B cell (primary cell): ENCODE measurements at places on chromosomes 13 and 19. TPM values are rescaled to one million over a fixed set of nuclear protein-coding genes. Genes with fewer than 3 reads are reported as not detected.

Gene FRY
- 1.4 and 2.3 TPM in 2 replicates for polyA plus RNA-seq

- DNase-seq: no peak
Observed at GRCh38 chr13:104204177-104204576, 1138.0 kb upstream of the SLC10A2 start.

DNA sequence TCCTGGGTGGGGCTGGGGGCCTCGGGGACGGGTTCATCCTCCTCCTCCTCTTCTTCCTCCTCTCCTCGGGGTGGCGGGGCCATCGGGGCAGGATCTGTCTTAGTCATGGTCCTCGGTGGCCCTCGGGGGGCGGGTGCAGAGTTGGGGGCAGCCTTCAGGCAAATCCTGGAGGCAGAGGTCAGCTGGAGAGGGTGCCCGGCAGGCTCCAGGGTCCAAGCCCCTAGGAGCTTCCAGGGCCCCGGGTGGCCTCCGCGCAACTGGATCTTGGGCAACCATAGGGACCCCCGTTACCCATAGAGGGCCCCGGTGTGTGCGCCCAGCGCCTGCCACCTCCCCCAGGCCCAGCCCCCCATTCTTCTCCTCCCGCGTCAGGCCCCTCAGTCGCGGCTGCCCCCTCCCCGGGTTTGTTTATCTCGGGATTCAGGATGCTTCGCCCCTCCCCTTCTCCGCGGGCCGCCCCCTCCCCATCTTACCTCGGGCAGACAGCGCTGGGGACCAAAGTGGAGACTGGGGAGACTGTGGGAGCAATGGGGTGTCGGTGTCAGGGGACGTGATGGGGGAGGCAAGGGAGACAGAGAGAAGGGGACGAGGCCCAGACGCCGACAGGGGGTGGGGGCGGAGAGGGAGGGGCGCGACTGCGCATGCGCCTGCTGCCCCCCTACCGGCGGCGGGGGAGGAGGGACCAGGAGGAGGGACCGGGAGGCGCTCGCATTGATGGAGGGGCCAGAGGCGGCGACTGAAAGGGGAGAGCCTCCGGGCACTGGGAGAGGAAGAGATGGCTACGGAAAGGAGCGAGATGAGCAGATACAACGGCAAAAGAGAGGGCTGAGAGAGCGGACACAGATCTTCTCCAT lies at the start of gene CLIP3:
Gene CLIP3, minus strand, starts transcription at position 623 of the 854 bp plus-strand sequence. Its CDS starts 516 bp downstream, at position 107.
- no peak for DNase-seq

- peak; percentile 46 for DNase-seq
Observed at GRCh38 chr19:29263305-29264135, 50.6 kb upstream of the UQCRFS1 start.

- DNase-seq: peak; percentile 31
Observed at GRCh38 chr13:84896128-84896527, 903.1 kb downstream of the SLITRK6 start.

GRCh38 chr13:65063753-65064152 lies 2166.4 kb downstream of the PCDH9 start:
- DNase-seq: no peak

DNA sequence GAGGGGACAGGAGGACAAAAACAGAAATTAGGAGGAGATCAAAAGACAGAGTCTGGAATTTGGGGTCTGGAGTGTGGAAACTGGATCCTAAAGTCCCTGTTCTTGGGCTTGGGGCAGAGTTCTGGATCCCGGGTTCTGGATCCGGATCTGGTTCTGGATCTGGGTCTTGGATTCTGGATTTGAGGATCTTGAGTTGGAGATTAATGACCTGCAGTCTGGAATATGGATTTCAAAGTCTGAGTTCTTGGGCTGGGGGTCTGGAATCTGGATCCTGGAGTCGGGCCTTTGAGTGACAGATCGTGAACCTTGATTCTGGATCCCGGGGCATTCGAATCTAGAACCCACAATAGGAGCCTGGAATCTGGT lies 411 bp upstream of the KLK15 start:
- no peak for DNase-seq

GRCh38 chr13:102484329-102484728 lies 82.5 kb upstream of the FGF14 start:
- no peak for DNase-seq

DNA sequence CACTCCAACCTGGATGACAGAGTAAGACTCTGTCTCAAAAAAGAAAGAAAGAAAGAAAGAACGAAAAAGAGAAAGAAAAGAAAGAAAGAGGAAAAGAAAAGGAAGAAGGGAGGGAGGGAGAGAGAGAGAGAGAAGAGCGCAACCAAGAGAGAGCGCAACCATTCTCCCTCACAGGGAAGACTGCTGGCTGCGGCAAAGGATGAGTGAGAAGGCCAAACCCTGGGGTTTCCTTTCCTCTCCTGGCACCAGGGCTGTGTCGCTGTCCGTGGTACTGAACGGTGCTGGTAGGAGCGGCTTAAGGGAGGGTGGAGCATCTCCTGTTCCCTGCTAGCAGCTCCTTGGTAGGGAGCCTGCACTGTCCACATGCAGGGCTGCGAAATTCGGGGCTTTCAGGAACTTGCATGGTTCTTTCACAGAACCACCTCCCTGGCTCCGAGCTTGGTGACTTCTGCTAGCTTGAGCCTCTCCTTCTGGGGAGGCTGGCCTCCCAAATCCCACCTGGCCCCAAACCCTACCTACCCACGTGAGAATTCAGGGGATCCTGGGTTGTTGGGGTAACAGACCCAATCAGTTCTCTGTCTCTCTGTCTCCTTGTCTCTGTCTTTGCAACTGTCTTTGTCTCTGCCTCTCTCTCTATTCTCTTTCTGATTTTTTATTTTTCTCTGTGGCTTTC lies 51.1 kb upstream of the ZNRF4 start:
- peak; percentile 51 for DNase-seq

GRCh38 chr19:47240556-47240955 lies 9.6 kb upstream of the BBC3 start:
- no peak for DNase-seq

DNA sequence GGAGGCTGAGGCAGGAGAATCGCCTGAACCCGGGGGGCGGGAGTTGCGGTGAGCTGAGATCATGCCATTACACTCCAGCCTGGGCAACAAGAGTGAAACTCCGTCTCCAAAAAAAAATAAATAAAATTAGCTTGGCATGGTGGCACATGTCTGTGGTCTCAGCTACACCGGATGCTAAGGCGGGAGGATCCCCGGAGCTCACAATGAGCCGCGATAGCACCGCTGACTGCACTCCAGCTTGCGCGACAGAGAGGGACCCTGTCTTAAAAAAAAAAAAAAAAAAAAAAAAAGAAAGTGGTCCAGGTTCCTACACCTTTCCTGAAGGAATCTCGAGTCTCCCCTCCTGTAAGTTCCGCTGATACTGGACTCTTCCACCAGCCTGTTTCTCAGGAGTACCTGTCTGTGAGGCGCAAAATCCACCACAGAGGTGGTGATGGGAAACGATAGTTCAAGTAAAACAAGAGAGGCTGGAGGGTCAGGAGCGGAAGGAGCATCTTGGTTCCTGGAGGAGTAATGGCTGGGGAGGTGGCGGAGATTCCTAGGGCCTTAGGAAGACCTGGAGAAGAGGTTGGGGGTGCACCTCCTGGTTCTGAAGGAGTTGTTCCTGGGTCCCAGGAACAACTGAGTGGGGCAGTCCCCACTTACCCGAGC lies 471 bp downstream of the FUT1 start:
- DNase-seq: peak; percentile 42

DNA sequence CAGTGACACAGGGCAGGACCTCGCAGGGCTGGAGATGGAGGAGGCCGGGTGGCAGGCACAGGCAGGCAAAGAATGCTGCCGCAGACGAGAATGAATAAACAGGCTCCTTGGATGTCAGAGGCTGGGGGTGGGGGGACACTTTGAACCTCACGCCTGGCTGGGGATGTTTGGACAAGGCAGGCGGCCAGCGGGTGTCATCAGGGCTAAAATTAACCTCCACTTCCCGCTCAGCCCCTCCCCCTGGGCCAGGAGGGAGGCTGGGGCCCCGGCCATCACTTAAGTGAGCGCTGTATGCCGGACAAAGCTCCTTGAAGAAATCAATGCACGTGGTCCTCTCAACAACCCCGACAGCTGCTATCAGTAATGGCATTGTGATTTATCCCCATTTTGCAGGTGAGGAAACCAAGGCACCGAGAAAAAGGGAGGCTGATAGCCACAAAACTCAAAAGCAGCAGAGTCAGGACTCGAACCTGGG lies 10.3 kb upstream of the FUT5 start:
- DNase-seq: no peak

DNA sequence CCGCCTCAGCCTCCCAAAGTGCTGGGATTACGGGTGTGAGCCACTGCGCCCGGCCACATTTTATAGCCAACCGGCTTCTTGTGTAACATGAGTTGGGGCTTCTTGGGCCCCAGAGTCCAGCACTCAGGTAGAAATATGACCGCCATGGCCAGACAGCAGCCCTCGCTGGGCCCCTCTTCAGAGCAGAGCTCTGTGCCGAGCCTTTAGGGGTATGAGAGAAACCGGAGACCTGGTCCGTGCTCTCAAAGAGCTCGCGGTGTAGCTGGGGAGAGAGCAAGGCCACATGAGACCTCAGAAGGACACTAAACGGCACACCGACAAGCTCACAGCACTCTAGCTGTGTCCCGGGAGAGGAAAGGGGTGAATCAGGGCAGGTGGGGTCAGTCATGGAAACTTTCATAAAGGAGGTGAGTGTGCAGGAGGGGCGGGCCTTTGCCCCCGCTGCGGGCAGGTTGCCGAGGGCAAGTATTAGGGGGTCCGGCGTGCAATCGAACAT lies 15.8 kb downstream of the ACTN4 start:
- DNase-seq: no peak

- DNase-seq: no peak
Observed at GRCh38 chr13:104491916-104492315, 1425.7 kb upstream of the SLC10A2 start.

Gene C3
- 0.01 and 0.27 TPM in 2 replicates for polyA plus RNA-seq

DNA sequence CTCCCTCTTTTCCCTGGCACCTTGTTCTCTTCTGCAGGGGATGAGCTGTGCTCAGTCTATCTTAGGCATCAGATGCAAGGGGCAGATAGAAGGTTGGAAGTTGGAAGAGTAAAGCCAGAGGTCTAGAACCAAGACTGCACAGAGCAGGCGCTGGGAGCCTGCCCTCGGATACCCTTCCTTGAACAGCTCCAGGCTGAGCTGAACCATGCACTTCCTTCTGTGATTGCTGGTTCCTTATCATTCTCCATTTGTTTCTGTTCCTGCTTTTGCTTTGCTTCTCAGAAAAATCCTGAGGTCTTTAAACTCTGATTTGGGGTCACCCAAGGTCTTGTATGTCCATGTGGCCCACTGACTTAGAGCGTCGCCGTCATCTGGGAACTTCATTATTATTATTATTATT lies 36.3 kb downstream of the ARHGEF18 start:
- no peak for DNase-seq

- DNase-seq: no peak
Observed at GRCh38 chr19:15292140-15292539, 40.2 kb downstream of the BRD4 start.

- no peak for DNase-seq
Observed at GRCh38 chr13:25046274-25046984, 49.5 kb upstream of the PABPC3 start.

- DNase-seq: no peak
Observed at GRCh38 chr19:16303755-16304154, 20.9 kb upstream of the KLF2 start.

DNA sequence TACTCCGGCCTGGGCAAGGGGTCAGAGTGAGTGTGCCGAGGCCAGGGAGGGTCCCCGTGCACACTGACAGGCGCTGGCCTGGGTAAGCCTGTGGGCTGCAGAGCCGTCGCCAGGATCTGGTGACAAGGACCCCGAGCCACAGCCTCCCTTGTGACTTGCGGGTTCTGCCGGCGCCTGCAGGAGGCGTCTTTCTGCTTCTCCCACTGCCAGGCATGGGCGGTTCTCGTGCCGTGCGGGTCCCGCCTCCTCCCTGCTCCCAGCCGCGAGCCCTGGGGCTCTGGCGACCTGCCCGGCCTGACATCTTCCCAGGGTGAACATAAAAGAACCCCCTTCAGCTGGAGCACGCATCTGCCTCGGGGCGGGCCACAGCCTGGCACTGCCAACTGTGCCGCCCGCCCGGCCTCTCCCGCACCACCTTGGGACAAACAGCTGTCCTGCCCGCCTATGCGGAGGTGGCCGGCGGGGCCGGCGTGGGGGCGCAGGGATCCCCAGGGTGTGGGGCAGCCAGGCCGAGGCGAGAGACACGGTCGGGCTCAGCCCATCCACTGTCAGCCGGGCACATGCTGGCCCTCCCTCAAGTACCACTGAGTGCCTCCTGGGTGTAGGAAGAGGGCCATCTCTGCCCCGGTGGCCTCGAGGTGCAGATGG lies 1.5 kb upstream of the HCN2 start:
- peak; percentile 65 for DNase-seq

GRCh38 chr19:41449079-41449864 lies 6.3 kb downstream of the ERICH4 start:
- peak; percentile 82 for DNase-seq

DNA sequence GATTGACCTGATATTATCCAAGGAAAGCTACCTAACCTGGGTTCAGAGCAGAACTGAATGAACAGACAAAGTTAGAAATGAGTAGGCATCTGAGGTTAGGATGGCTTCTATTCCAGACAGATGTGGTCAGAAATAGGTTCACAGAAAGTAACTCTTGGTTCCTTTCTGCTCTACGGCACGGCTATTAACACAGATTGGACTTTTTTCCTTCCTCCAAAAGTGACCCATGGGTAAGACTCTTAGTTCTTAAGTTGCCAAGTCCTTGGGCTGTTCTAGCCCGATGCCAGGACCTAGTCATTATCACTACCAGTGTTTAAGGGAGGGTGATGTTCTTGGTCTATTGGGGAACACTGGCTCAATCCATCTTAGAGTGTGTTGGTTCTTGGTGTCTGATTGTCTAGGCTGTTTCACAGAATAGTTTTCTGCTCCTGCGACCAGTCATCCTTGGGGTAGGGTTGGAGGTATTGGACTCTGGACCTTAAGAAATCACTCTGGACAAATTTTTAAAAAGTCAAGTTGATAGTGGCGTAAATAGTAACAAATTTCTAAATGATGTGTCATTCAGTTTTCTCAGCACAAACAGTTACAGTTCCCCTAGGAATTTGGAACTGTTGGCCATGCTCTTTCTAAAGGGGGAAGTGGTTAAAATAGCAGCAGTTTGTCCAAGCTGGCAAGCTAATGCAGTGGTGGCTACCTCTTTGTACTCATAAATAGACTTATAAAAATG lies 60.1 kb upstream of the MYCBP2 start:
- no peak for DNase-seq

Gene ZNF132
- 0.72 and 1.6 TPM in 2 replicates for polyA plus RNA-seq

Gene IGFL3
- not detected in 2 replicates for polyA plus RNA-seq

GRCh38 chr19:31610018-31610417 lies 260.8 kb upstream of the TSHZ3 start:
- DNase-seq: no peak

Gene CEACAM19
- polyA plus RNA-seq: 0.06 TPM in 1 of 2 replicates, not detected in the other

- DNase-seq: no peak
Observed at GRCh38 chr19:9793071-9793591, 24.6 kb upstream of the ZNF846 start.

Gene APLP1
- 0.06 TPM in 1 of 2 replicates, not detected in the other for polyA plus RNA-seq

GRCh38 chr19:41997121-41997850 lies 3.3 kb upstream of the ATP1A3 start:
- peak; percentile 59 for DNase-seq
